ENCODE measurements at places on chromosomes 2 and 18. TPM values are rescaled to one million over a fixed set of nuclear protein-coding genes. Genes with fewer than 3 reads are reported as not detected.

Gene PIGN
- total RNA-seq = 21.4 TPM

Gene SERPINB13
- not detected for total RNA-seq

Gene FAM228A
- not detected for total RNA-seq

Gene LDAH
- total RNA-seq = 29.9 TPM

Gene MBD2
- 30.7 TPM for total RNA-seq
